ENCODE measurements at places on chromosomes 3 and 15. TPM values are rescaled to one million over a fixed set of nuclear protein-coding genes. Genes with fewer than 3 reads are reported as not detected.
A peak's percentile ranks its signal among the peaks of the same experiment; 100 is the strongest.

DNA sequence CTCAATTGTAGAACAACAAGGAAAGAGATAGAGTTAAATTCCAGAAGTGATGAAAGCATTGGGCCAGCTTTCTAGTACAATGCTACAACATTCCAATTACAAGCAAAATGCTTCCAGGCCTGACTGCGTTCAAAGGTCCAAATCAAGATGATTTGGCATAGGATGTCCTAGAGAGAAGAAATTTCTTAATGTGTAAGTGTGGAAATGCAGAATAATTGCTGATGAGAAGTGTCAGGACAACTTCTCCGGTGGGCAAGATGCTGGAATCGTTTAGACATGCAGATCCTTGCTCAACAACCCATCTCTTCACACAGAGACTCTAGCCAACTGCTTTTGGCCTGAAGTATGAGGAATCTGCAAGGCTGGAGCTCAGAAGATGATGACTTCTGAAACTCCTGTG lies 71.1 kb upstream of the PDZRN3 start:
- DNase-seq = no peak

- peak; percentile 66 for DNase-seq
Observed at GRCh38 chr3:115325539-115325938, 178.5 kb upstream of the ZBTB20 start.

DNA sequence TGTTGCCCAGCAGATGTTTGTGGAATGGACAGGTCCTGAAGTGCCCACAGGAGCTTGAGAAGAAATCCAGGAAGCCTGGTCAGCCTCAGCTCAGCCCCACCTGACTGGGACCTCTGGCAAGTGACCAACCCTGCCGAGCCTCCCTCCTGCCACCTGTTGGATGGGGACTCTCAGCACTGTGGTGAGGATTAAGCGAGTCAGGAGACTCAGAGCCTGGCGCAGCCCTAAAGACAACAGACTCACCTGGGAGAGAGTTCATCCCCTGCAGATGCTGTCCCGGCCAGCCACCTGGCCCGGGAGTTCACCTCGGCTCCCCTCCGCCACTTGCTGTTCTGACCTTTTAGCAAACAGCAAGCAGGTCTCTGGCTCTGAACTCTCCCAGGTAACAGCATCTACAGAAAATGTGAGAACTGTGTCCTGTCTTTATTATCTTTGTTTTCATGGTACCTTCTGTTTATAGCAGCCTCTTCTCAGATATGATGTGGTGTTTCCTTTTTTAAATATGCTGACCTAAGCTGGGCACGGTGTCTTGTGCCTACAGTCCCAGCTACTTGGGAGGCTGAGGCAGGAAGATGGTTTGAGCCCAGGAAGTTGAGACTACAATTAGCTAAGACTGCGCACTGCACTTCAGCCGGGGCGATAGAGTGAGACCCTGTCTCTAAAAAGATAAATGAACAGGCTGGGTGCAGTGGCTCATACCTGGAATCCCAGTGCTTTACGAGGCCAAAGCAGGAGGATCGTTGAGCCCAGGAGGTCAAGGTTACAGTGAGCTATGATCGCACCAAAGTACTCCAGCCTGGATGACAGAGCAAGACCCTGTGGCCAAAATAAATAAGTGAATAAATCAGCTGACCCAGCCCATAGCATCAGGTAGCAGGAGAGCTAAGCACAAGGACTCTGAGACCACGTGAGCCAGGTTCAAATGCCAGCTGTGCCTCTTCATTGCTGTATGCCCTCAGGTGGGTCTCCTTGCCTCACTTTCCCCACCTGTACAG lies 32.4 kb upstream of the SLC6A6 start:
- DNase-seq = no peak

DCUN1D1 gene
- polyA plus RNA-seq = 62.2 TPM

KNL1 gene
- polyA plus RNA-seq = 32.4 TPM

LMLN gene
- polyA plus RNA-seq = 13.8 TPM

CRTAP gene
- polyA plus RNA-seq = 156 TPM

CPLX3 gene
- not detected for polyA plus RNA-seq

All from left kidney (tissue), 8 donors.